Activated naive CD8-positive, alpha-beta T cell treated with anti-CD3 and anti-CD28 coated beads, Interleukin-2, amount 10 ng/mL, durations not matched to agents 7 days and 5 days (primary cell): ENCODE measurements at places on chromosomes 3 and 15. TPM values are rescaled to one million over a fixed set of nuclear protein-coding genes. Genes with fewer than 3 reads are reported as not detected.

SLC22A13 gene
- 0.61 TPM for total RNA-seq

PLD1 gene
- total RNA-seq = 1.0 TPM

ATRIP gene
- total RNA-seq = 19.9 TPM

ACKR2 gene
- total RNA-seq = 3.7 TPM

SOX14 gene
- total RNA-seq = not detected

GABRB3 gene
- not detected for total RNA-seq

DENND4A gene
- 50.4 TPM for total RNA-seq

DNA sequence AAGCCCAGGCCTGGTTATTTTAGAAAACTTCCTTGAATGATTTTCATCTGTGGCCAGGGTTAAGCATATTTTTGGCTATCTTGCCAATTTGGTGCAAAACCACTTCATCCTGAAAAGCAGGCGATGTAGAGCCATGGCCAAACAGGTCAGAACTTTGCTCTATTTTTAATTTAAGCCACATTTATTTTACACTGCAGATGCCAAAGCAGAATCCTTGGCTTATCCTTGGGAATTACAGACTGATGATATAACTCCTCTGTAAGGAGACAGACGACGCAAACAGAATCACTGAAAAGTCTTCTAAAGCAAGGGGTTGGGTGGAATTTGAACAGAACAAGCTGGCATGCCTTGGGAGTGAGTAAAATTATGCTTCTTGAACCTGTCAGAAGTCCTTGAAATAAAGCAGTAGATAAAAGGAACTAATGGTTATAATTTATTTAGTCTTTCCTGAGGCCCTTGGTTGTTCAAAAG lies 121.9 kb downstream of the CHST2 start:
- no peak for DNase-seq

DNA sequence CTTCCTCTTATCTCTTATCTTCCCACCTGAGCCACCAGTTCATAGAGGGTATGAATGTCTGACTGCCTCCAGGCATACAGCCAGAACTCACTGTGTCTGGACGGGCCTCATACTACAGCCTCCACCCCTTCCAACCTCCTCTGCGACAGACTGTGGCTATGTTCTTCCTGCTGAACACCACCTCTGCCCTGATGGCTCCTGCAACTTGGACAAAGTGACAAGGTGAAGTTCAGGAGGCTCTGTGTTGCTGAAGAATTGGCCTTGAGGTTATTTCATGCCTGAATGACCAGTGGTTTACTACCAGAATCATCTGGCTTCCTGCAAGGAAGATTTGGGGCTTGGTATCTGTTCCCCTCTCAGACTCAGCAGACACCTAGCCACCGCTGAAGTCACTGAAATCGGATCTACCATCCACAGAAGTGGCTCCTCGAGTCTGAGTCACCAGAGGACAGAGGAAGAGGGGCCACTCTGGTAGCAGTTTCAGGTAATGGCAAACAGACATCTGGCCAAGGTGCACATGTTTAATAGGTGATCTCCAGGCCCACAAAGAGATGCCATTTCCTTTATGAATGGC lies 14.2 kb upstream of the ULK3 start:
- no peak for DNase-seq

GRCh38 chr3:114756506-114757279 lies 390.4 kb downstream of the ZBTB20 start:
- no peak for DNase-seq

GRCh38 chr3:24351779-24352469 lies 142.7 kb downstream of the THRB start:
- DNase-seq = no peak

- no peak for DNase-seq
Observed at GRCh38 chr3:53379898-53380297, 32.6 kb upstream of the DCP1A start.

DNA sequence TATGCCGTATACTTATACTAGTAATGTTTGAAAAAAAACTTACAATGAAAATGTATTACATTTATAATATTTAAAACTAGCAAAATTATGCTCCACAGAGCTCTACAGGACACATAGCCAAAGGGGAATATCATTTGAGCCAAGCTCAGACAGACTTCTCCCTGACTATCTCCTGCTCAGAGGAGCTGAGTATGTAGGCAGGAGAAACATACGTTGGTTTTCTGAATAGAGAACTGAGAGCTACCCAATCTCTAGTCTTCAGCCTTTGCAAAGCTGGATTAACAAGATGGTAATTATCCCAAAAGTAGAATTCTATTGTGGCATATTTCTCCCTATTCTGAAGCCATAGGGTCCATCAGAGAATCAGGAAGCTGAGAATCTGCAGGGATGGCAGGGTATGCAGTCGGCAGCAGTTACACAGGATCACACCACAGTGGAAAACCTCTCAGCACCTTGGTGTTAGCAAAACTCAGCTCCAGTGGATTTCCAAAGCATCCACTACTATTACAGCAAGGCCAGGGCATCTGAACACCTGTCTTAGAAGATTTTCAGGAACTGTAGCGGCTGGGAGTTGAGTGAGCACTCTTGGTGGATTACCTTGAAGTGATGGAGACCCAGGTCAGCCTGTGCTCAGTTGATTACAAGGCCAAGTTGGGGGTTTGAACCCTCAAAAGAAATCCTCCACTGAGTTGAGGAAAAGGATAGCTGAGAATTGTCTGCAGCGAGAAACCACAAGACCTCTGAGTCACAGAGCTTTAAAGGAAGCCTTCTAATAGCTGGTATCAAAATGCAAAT lies 30.1 kb downstream of the GPR15 start:
- no peak for DNase-seq

DNA sequence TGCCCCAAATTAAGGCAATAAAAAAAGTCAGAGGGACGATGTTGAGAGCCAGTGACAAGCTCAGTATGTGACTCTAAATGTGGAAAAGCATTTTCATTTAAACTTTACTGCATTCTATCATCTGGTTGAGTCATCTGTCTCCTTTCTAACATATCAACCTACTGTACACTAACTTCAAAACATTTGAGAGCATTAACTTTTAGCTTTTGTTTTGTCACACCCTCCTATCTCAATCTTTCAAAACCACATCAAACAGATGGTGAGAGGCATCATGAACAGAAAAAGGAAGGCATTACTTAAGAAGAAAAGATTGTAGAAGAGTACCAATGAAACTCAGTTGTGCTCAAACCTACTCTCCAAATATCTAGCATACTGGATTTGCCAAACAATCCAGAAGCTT lies 4.8 kb downstream of the LRRC58 start:
- no peak for DNase-seq

DNA sequence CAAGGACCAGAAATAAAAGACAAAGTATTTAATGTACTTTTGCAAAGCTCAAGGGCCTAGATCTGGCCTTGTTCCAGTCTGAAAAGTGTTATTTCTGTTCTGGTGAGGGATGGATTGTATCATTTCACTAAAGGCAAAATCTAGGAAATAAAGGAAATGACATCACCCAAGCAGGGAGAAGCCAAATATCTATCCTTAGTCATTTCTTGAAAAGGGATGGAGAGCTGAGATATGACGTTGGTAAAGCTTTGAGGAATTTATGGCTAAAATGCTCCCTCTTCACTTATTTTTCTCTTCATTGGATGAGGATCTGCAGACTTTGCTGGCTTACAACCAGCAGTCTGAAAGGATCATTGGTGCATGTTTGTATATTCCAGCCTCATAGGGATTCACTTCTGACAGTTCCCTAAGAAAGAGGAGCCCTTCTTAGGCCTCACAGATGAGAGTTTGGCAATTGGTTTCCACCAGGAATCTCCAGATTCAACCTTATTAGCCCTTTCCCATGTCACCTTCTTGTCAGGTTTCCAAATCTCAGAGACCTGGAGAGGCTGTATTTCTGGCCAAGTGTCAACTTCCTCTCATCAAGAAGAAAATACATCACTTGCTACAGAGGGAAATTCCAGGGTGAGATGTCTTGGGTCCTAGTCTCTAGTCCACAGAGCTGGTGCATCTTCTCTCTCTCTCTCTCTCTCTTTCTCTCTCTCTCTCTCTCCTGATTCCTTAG lies 93.7 kb upstream of the BOC start:
- no peak for DNase-seq

GRCh38 chr15:85314633-85315032 lies 65.8 kb upstream of the AKAP13 start:
- DNase-seq = no peak

DNA sequence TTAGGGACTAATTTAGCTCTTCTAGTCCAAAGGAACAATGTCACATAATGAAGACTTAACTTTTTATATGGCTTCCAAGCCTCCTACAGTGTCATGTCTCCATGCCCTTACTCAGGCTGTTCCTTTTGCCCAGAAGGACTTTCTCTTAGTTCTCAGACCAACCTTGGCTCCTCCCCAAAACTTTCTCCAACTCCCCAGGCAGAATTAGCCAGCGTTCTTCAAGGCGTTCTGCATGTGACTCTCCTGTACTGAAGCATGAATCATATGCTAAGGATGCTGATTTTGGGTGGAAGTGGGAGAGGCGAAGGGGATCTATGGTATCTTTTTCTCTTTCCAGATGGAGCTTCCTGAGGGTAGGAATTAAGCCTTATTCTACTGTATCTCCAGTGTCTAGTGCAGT lies 335.1 kb upstream of the ICE2 start:
- no peak for DNase-seq

- DNase-seq = no peak
Observed at GRCh38 chr15:63052961-63053698, 10.6 kb downstream of the TPM1 start.

DNA sequence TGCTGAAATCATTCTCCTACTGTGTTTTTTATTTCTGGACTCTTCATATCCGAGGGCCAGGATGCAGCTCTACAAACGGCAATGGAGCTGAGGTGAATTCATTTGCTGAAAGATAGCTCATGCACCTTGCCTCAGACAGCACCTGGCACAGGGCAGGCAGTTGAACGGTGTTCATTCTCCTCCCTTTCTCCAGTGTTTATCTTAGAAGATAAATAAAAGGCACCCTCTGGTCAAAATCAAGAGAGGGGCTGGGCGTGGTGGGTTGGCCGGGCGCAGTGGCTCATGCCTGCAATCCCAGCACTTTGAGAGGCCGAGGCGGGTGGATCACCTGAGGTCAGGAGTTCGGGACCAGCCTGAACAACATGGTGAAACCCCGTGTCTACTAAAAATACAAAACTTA lies 79.3 kb upstream of the LMOD3 start:
- no peak for DNase-seq

DNA sequence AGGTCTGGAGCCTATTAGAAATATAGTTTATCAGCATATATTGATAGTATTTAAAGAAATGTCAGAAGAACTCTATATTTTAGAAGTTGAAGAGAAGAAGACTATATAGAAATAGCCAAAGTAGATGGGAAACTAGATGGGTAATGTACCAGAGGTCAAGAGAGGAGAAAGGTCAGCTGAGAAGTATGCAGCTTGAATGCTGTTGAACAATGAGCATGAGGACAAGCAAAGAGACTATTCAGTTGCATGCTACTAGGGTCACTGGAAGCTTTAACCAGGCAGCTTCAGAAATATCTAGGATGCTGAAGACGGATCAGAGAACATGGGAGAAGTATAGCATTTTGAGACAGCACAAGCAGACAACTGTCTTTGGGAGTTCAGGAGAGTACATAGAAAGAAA lies 19.6 kb upstream of the TIPARP start:
- no peak for DNase-seq

GRCh38 chr3:171011109-171011872 lies 15.2 kb downstream of the SLC2A2 start:
- DNase-seq = no peak
